ENCODE measurements at places on chromosomes 3 and 15.

GRCh38 chr3:18279226-18279737 is 145.9 kb downstream of the SATB1 start:
- DNase-seq: no peak

DNA sequence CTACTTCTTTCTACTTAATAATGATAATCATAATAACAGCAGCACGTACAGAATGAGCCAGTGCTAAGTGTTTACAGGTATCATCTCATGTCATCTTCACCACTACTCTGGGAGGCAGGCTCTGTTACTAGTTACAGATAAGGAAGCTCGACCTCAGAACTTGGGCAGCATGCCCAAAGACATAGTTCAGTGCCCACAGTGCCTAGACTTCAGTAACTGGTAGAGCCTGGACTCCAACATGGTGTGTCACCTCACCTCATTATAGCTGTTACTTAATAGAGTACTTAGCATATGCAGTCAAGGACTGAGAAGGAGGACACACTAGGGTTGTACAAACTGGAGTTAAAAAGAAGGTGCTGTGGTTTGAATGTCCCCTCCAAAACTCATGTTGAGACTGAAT is 7.6 kb downstream of the GADL1 start:
- DNase-seq: no peak

- peak; percentile 96 for DNase-seq
These were observed at the start of the genes MST1 and RNF123 for GRCh38 chr3:49689046-49689907. MST1 (minus strand) TSS chr3:49689474; CDS start chr3:49688691, 783 bp downstream. RNF123 (plus strand) TSS chr3:49689557; CDS start chr3:49691166, 1,609 bp downstream.

DNA sequence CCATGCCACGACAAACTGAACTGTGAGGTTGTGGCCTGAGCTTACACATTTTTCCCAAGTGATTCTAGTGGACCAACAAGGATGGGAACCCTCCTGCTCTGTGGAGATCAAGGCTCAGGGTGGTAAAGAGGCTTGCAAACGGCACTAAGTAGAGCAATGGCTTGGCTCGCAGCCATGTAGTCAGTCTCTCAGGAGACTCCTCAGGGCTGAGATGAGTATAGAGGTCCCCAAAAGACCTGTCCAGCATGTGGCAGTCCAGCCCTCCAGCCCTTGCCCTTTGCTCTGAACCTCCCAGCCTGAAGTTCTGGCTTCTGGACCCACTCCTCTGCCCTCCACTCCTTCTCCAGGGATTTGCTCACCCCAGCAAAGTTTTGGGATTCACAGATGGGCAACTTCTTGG is 8.3 kb upstream of the CAMP start:
- no peak for DNase-seq

- DNase-seq: no peak
These were observed 1602.1 kb downstream of the SI start for GRCh38 chr3:163476179-163476578.

Measured in right forelimb (tissue), 1 donor.